ENCODE measurements at places on chromosomes 2 and 18. TPM values are rescaled to one million over a fixed set of nuclear protein-coding genes. Genes with fewer than 3 reads are reported as not detected.

Gene IFIH1
- 3.6 TPM for total RNA-seq

Gene SPC25
- total RNA-seq, result 13.9 TPM

Gene DQX1
- total RNA-seq, result 0.16 TPM

Gene SLC16A14
- not detected for total RNA-seq

Gene LOXL3
- 30.4 TPM for total RNA-seq

Gene LYG2
- total RNA-seq, result not detected

Measured in SK-MEL-5 (cell line).